ENCODE measurements at places on chromosomes 1 and 21.

- no peak for DNase-seq
Measured at GRCh38 chr1:91795591-91796389, 90.2 kb downstream of the TGFBR3 start.

DNA sequence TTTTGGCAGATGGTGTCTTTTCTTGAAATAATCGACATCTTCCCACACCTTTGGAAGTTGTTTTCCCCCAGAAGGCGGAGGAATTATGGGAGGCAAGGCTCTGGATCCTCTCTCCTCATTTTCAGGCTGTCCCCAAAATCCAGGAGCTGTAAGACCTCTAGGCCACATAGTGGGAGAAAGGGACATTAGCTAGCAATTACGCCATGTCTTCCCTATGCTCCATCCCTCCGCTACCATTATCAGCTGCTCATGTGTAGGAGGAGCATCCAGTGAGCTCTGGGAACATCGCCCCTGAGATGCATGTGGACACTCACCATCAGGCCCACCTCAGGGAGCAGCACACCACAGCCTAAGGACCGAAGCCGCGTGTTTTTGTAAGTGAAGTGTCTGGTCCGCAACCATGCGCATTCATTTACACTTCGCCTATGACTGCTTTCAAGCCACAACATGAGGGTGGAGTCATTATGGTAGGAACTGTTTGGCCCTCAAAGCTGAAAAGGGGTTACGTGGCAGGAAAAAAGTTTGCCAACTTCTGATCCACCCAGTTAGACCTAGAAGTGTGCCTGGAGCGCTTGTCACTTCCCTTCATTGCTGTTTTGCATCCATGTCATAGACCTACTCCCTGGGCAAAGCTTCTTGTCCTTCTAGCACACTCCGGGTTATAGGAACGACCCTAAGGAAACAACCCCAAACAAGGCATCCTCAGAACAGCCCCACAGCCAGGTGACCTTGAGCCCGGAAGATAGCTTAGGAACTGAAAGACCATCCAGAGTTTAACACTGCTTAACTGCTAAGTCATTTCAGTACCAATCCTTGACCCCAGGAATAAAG lies 85.5 kb downstream of the C1orf94 start:
- DNase-seq, result no peak

DNA sequence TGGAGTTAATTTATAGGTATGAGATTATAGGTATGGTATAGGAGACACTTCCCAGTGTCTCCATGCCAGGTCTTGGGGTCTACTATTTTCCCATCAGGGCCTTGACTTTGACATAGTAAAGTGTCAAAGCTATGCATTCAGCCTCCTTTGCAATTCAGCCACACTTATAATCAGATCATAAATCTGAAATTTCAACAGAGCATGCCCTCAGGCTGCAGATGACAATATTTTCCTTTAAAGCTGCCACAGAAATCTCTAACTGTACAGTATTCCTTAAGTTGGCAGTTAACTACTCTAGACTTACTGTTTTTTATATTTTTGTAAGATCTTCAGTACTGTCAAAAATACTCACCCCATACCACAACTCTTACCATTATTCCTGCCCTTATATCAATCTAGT lies 30.2 kb upstream of the RGS7 start:
- DNase-seq, result no peak

DNA sequence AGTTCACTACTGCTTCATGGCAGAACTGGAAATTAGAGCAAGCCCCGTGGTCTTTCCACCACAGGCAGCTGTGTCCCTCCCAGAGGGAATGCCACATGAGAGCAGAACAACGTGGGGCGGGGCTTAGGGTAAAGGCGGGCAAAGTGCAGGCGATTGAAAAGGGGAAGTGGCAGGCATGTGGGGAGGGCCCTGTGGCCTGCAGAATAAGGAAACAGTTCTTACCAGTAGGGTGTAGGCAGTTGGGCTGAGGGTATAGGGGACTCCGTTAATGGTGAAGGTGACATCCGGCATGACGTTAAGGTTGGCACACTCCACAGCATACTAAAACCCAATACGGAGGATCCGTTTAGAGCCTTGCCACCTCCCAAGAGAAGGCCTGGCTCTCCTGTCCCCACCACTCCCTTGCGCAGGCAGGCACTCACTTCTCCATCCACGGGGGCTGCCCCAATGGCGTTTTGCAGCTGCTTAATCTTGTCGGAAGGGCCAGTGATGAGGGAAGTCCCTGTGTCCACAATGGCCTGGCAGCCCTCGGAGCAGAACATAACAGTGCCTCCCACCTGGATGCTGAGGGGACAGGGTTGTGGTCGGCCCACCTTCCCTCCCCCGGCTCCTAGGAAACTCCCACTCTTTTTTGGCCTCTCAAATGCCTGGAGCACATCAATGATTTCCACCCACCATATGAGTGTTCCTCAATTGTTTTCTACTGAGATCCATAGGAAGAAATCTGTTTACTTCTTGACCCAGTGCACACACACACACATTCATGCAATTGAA lies 9.1 kb upstream of the RAB7B start:
- no peak for DNase-seq

- DNase-seq, result no peak
Measured at GRCh38 chr1:233304489-233305102, 9.1 kb upstream of the PCNX2 start.

DNA sequence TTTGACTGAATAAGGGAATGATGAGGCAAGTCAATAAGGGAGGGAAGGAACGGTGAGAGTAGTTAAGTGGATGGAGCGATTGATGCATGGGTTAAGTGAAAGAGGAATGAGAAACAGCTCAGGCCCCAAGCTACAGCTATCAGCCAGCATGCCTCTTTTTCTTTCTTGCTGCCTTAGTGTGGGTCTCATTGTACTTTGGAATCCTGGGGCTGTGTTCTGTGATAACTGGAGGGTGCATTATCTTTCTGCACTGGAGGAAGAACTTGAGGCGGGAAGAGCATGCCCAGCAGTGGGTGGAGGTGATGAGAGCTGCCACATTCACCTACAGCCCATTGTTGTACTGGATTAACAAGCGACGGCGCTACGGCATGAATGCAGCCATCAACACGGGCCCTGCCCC lies 1.0 kb downstream of the TEX38 start:
- DNase-seq, result no peak

DNA sequence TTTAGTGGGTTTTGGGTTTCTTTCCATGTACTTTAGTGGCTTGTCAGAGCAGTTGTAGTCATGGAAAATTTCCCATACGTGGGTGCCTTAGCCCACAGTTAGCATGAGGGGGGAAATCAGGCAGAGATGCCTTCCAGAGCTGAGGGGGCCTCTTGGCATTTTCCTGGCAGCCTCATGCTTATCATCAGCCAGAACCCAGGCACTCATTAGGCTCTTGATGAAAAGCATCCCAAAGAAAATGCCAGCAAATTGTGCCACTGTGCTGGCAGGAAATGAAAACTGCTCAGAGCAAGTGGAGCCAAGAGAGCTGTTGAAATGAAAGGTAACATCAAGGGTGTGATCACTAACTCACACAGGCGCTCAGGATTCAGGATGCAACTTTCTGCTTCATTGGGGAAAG lies 128.0 kb downstream of the TNNI3K start:
- DNase-seq, result no peak

DNA sequence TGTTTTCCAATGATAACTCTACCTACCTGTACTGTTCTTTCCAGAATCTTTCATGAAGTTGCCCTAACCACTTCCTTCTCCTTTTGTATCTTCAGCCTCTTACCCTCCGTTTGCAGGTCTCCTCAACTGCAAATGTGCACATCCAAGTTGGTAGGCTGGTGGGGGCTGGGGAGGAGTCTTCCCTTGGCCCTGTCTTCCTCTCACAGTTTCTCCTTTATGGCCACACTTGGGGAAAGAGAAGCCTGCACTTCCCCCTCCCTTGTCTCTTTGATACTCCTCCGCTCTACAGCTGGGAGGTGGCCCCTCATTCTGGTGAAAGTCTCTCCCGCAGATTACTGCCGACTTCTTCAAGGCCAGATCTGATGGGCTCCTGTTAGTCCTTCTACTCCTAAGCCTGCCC lies 26.9 kb upstream of the GPR88 start:
- DNase-seq, result no peak

GRCh38 chr21:31383770-31384169 lies 39.7 kb upstream of the TIAM1 start:
- no peak for DNase-seq

GRCh38 chr1:47233186-47233585 lies 1.2 kb upstream of the TAL1 start:
- DNase-seq, result no peak

DNA sequence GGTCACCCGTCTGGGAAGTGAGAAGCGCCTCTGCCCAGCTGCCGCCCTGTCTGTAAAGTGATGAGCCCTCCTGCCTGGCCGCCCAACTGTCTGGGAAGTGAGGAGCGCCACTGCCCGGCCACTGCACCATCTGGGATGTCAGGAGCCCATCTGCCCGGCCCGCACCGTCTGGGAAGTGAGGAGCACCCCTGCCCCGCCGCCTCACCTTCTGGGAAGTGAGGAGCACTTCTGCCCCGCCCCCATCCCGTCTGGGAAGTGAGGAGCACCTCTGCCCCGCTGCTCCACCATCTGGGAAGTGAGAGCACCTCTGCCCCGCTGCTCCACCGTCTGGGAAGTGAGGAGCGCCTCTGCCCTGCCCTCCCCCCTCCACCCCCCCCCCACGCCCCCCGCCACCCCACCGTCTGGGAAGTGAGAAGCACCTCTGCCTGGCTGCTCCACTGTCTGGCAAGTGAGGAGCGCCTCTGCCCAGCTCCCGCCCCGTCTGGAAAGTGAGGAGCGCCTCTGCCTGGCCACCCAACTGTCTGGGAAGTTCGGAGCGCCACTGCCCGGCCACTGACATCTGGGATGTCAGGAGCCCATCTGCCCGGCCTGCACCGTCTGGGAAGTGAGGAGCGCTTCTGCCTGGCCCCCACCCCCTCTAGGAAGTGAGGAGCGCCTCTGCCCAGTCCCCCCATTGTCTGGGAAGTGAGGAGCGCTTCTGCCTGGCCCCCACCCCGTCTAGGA lies 4.5 kb upstream of the ZZZ3 start:
- no peak for DNase-seq

DNA sequence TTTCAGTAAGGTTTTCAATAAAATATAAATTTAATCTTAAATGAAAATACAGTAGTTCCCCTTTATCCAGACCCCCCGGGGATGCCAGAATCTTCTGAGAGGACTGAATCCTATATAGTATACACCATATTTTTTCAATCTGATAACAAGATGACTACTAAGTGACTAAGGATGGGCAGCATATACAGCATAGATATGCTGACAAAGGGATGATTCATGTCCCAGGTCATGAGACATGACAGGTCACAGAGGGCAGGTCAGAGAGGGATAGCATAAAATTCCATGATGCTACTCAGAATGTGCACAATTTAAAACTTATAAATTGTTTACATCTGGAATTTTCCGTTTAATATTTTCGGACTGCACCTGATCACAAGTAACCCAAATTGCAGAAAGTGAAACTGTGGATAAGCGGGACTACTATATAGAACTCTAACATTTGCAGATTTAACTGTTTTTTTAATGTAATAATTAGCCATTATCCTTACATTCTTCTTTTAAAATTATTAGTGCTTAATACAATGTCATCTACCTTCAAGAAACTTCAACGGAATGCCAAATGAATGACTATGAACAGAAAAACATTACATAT lies 48.8 kb downstream of the LRRC40 start:
- no peak for DNase-seq

DNA sequence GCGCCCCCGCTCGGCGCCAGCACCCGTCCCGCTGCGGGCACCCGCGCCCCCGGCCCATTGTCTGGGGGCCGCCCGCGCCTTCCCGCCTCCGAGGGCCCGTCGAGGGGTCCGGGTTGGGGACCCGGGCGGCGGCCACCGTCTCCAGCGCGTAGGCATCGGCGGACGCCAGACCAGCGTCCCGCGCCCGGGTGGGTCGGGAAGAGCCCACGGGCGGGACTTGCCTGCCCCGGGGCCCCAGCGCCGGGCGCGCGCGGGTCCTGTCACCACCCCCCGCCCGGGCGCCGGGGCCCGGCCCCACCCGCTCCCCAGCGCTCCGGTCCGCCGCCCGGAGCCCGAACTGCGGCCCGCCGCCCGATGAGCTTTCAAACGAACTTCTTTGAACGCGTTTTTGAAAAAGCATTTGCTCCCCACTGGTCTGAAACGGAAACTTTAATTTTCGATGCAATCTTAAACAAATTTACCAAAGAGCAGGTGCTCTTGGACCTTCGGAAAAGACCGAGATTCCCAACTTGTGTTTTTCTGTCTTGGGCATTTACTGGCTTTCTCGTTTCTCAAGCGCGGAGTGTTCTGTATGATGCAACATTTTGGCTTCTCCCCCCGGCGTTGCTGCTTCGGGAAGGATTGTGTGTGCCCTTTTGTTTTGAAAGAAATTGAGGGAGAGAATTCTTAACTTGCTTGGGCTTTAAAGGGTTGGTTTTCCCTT lies 615 bp downstream of the CLIC4 start:
- DNase-seq, result peak; percentile 17

GRCh38 chr1:87072904-87073303 lies 158.5 kb downstream of the HS2ST1 start:
- DNase-seq, result no peak

DNA sequence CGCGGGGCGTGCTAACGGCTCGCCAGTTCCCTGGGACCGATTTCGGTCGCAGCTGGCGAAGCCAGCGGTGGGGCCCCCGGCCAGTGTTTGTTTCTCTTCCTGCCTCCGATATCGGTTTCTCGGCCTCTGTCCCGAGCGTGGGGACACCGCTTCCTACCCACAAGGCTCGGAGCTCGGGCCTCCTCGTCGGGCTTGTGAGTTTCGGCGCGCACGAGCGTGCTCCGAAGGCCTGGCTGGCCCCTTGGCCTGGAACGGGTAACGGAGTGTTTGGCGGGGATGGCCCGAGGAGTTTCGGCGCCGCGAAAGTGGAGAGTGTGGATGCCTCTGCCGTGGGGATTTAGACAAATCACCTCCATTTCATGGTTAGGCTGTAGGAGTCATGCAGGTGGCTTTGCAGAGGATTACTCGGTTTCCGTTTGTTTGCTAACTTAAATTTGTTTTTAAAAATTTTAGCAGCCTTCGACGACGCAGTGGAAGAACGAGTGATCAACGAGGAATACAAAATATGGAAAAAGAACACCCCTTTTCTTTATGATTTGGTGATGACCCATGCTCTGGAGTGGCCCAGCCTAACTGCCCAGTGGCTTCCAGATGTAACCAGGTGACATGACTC lies 559 bp downstream of the RBBP4 start:
- no peak for DNase-seq

GRCh38 chr1:10733474-10734366 lies 62.7 kb downstream of the CASZ1 start:
- DNase-seq, result no peak

- DNase-seq, result no peak
Measured at GRCh38 chr21:42001781-42002180, 8.4 kb downstream of the ZBTB21 start.

DNA sequence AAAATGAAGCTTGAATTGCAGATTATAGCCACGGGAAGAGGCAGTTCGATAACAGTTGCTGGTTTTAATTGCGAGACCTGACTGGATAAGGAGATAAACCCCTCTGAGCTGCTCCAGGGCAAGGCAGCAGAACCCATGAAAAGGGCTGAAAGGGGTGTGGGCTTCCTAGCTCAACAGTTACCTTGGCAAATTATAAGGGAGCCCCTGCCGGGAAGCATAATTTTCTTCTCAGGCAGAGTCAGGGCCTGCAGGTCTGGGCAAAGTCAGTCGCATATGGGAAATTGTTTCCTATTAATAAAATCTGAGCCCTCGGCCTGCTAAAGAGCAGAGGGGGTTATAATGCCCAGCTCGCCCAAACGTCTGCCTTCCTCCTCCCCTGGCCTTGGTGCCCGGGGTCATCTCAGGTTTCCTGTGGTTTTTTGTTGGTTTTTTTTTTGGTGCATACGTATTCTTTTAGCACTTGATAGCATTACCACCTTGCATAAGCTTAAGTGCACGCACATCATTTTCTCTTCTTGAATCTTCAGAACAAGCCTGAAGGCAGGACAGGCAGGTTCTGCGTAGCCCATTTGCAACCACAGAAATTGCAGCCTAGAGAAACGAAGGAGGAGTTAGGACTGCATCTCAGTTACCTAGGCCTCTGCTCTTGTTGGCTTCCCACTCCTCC lies 33.9 kb upstream of the SELENON start:
- DNase-seq, result no peak
